ENCODE measurements at places on chromosomes 13 and 19.

- no peak for DNase-seq
These were observed 4.1 kb downstream of the PIP5K1C start for GRCh38 chr19:3695986-3696659.

GRCh38 chr13:78540058-78540457, 63.3 kb downstream of the POU4F1 start:
- no peak for DNase-seq

- no peak for DNase-seq
These were observed 3.7 kb downstream of the PSG9 start for GRCh38 chr19:43265664-43266025.

DNA sequence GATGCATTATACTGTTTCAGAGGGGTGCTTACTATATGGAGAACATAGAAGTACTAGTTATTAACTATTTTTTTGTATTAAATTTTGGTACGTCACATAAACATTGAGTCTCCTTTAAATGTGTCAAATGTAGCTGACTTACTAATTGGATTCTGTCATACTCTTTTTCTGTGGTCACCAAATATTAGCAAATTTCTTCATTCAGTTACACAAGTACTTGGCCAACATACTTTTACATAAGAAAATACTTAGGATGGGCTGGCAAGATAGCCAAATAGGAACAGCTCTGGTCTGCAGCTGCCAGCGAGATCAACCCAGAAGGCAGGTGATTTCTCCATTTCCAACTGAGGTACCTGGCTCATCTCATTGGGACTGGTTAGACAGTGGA, 19.2 kb downstream of the LPAR6 start:
- DNase-seq = no peak

DNA sequence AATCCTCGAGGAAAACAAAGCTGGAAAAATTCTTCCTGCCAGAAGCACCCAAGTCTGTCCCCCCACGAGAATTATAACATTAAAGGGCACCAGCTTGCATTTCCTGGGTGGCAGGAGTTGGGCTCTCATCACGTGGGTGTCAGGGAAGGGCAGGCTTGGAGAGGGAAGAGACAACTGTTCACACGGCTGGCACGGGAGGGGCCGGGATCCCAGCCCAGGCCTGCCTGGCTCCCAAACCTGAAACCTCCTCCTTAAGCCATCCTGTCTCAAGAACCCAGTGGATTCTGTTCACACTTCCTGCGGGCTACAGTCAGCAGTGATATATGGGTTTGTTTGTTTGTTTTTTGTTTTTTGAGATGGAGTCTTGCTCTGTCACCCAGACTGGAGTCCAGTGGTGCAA, 12.2 kb downstream of the GRIK5 start:
- no peak for DNase-seq
